Activated naive CD8-positive, alpha-beta T cell treated with anti-CD3 and anti-CD28 coated beads, Interleukin-2, amount 10 ng/mL, durations not matched to agents 7 days and 5 days (primary cell): ENCODE measurements at places on chromosomes 16 and 17. TPM values are rescaled to one million over a fixed set of nuclear protein-coding genes. Genes with fewer than 3 reads are reported as not detected.

FASN gene
- 154 TPM for total RNA-seq

PTX4 gene
- not detected for total RNA-seq

CD300LG gene
- not detected for total RNA-seq

CDT1 gene
- 140 TPM for total RNA-seq

NAGS gene
- 1.4 TPM for total RNA-seq

ADGRG3 gene
- total RNA-seq: not detected

HELZ gene
- total RNA-seq: 86.2 TPM

ATP6V0A1 gene
- total RNA-seq: 8.1 TPM

HBM gene
- total RNA-seq: not detected

LAT gene
- 288 TPM for total RNA-seq

GPR139 gene
- not detected for total RNA-seq

MT1E gene
- 32.6 TPM for total RNA-seq

JUP gene
- 10.1 TPM for total RNA-seq

MYO15A gene
- 1.0 TPM for total RNA-seq

MEAK7 gene
- total RNA-seq: 95.7 TPM

ACAP1 gene
- total RNA-seq: 756 TPM

GTF3C1 gene
- total RNA-seq: 56.1 TPM

NT5C3B gene
- total RNA-seq: 30.1 TPM

ZNF594 gene
- total RNA-seq: 17.2 TPM

RASL10B gene
- total RNA-seq: 0.09 TPM

PRM3 gene
- total RNA-seq: not detected

VMO1 gene
- total RNA-seq: not detected

SLC13A2 gene
- not detected for total RNA-seq

CCNF gene
- total RNA-seq: 67.7 TPM

RNU2-1 gene
- total RNA-seq: 8,381 TPM

CENPN gene
- 39.4 TPM for total RNA-seq

WNT9B gene
- not detected for total RNA-seq

WSCD1 gene
- not detected for total RNA-seq

SMTNL2 gene
- total RNA-seq: not detected

ARL5C gene
- not detected for total RNA-seq

SEZ6 gene
- total RNA-seq: not detected

KRT13 gene
- not detected for total RNA-seq

RGS11 gene
- total RNA-seq: not detected

KCNJ16 gene
- total RNA-seq: not detected

LGALS9B gene
- 0.79 TPM for total RNA-seq

EIF3CL gene
- total RNA-seq: 65.1 TPM

DNAI2 gene
- total RNA-seq: 1.6 TPM

ZP2 gene
- not detected for total RNA-seq

GUCY2D gene
- total RNA-seq: not detected

BICDL2 gene
- 1.6 TPM for total RNA-seq

KRTAP1-1 gene
- total RNA-seq: not detected

SPN gene
- 263 TPM for total RNA-seq

FSCN2 gene
- total RNA-seq: 0.94 TPM

FBRS gene
- 143 TPM for total RNA-seq

ANKFN1 gene
- total RNA-seq: not detected

KRTAP2-3 gene
- not detected for total RNA-seq
